Activated CD4-positive, alpha-beta T cell treated with anti-CD3 and anti-CD28 coated beads for 36 hours (primary cell): ENCODE measurements at places on chromosomes 13 and 19. TPM values are rescaled to one million over a fixed set of nuclear protein-coding genes. Genes with fewer than 3 reads are reported as not detected.

- no peak for DNase-seq
Observed at GRCh38 chr13:67158903-67159302, 71.2 kb downstream of the PCDH9 start.

GRCh38 chr19:38616265-38616664 lies 1.5 kb downstream of the MAP4K1 start:
- no peak for DNase-seq

GRCh38 chr19:49585023-49585422 lies 3.9 kb downstream of the PRRG2 start:
- DNase-seq, result no peak

- no peak for DNase-seq
Observed at GRCh38 chr13:108342369-108343289, 73.1 kb downstream of the TNFSF13B start.

- DNase-seq, result no peak
Observed at GRCh38 chr13:48655291-48655690, 1.6 kb downstream of the CYSLTR2 start.

Gene CEACAM7
- not detected for total RNA-seq

Gene ZNF253
- total RNA-seq, result 16.1 TPM

Gene PPM1N
- total RNA-seq, result 3.1 TPM

Gene CCDC70
- not detected for total RNA-seq
